ENCODE measurements at places on chromosomes 11 and 22.

GRCh38 chr11:103926990-103927389, 109.5 kb upstream of the DDI1 start:
- no peak for DNase-seq

DNA sequence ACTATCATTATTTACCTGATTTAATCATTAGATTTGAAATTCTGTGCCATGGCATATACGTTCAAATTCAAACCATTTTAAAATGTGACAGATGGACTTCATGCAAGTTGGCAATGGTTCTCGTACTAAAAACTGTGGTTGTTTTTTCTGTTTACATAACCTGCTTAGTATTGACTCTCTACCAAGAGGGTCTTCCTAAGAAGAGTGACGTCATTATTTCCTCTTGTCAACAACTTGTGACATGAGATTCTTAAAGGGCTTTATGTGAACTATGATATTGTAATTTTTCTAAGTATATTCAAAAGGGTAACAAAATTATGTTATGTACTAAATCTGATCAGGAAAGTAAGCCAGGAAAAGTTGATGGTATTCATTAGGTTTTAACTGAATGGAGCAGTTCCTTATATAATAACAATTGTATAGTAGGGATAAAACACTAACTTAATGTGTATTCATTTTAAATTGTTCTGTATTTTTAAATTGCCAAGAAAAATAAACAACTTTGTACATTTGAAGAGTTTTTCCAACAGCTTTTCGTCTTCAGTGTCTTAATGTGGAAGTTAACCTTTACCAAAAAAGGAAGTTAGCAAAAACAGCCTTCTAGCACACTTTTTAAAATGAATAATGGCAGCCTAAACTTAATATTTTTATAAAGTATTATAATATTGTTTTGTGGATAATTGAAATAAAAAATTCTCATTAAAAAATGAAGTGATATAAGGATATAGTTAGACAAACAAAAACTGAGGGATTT, 87.0 kb downstream of the GRK3 start:
- no peak for DNase-seq

GRCh38 chr11:5983443-5983842, 3.3 kb downstream of the OR52L1 start:
- DNase-seq, result peak; percentile 3

DNA sequence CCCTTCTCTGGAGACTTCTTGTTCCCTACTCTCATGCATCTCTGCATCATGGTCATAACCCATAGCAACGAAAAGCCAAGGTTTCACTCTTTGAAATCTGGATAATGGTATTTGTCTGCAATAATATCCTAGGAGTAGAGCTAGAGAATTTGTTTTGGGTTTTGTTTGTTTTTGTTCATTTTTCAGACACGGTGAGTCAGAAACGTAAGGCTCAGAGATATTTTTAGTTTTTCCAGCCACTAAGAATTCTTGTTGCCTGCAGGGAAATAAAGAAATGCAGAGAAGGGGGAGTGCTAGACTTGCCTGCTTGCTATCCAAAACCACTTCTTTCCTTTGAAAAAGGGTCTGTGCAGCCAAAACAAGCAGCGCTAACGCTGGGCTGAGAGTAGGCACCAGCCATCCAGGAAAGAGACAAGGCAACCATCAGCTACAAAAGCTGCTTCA, 26.0 kb downstream of the POU2AF3 start:
- no peak for DNase-seq

DNA sequence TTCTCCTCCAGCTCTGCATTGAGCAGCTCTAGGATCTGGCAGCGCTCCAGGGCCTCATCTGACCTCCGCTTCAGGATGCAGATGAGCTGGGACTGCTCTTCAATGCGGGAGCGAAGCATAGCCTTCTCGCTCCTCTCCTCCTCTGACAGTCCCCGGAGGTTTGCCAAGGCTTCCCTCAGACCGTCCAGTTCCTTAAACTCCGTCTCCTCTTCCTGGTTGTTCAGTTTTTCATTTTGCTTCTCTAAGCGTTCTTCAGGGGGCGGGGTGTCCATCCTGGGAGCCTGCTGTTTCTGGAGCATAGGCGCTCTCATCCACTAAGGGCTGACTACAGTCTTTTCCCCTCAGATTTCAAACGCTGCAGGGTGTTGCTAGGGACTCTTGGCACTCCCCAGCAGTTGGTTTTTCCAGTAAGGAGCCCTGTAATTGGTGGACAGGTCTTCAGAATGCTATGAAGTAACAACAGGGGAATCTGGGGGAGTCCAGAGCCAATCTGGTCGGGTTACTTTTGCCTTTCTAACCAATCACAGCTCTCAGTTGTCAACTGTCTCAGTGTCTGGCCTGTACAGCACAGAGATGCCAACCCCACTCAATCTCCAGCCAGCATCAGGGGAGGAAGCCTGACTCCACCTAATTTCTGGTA, at the start of gene CCDC89:
Gene CCDC89, minus strand, starts transcription at position 376 of the 640 bp plus-strand sequence. Its CDS starts 65 bp downstream, at position 311.
- no peak for DNase-seq

GRCh38 chr11:129946965-129947364, 51.6 kb upstream of the NFRKB start:
- DNase-seq, result no peak

- peak; percentile 75 for DNase-seq
These were observed 252.7 kb downstream of the TMEM135 start for GRCh38 chr11:87290304-87290922.

- DNase-seq, result no peak
These were observed 302.8 kb upstream of the NCAM1 start for GRCh38 chr11:112658431-112658878.

- no peak for DNase-seq
These were observed 16.0 kb downstream of the MAML2 start for GRCh38 chr11:96326959-96327358.

- DNase-seq, result no peak
These were observed 1.1 kb upstream of the ABCG4 start for GRCh38 chr11:119147604-119148333.

- no peak for DNase-seq
These were observed 38.7 kb upstream of the TTLL12 start for GRCh38 chr22:43225609-43226008.

- DNase-seq, result no peak
These were observed 24.6 kb downstream of the ELF5 start for GRCh38 chr11:34488855-34489557.

All from ELR (cell line).